IMR-90 (cell line): ENCODE measurements at places on chromosomes 13 and 19. TPM values are rescaled to one million over a fixed set of nuclear protein-coding genes. Genes with fewer than 3 reads are reported as not detected.
A peak's percentile ranks its signal among the peaks of the same experiment; 100 is the strongest.

EBPL gene
- total RNA-seq = 57.9 and 78.6 TPM in 2 replicates

DNA sequence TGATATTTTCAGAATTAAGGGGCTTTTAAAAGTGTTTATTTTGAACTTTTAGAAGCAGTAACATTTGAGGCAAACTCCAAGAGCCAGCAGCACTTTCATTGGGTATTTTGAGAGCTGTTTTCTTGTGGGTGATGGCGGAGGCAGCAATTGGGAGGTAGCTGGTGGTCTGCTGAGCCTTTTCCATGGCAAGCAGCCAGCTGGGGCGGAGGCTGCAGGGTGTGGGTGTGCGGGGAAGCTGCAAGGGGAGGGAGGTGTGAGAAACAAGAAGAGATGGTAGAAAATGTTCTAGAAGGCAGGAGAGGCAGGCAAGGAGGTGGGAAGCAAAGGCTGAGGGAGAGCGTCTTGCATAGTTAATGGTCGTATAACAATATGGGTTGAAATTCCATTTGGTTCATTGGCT, 223.4 kb upstream of the HTR2A start:
- peaks cover 3% of the 10 kb centered on the region; the same call in 1 of the 2 replicates for H3K4me1 ChIP-seq
- no peak overlapping the region for H3K4me3 ChIP-seq
- no peak overlapping the region for H3K27ac ChIP-seq
- DNase-seq = no peak

- peak overlapping the region; percentile 71 for H3K4me3 ChIP-seq
- no peaks in the 10 kb centered on the region for H3K27me3 ChIP-seq
- no peak for DNase-seq
- H3K4me1 ChIP-seq = no peaks in the 10 kb centered on the region; the same call in 1 of the 2 replicates
- H3K27ac ChIP-seq = peak overlapping the region; percentile 89
- H3K36me3 ChIP-seq = peaks cover 6% of the 10 kb centered on the region
Observed at GRCh38 chr13:36998624-36999041, 507 bp downstream of the ALG5 start.

- no peak overlapping the region for H3K27ac ChIP-seq
- no peaks in the 10 kb centered on the region for H3K4me1 ChIP-seq
- peak; percentile 14 for DNase-seq
- no peaks in the 10 kb centered on the region for H3K27me3 ChIP-seq
Observed at GRCh38 chr13:95921485-95921884, 131.7 kb downstream of the UGGT2 start.

- no peaks in the 10 kb centered on the region for H3K36me3 ChIP-seq
- H3K4me1 ChIP-seq = peaks cover 12% of the 10 kb centered on the region
- H3K27ac ChIP-seq = no peak overlapping the region
- no peak overlapping the region for H3K4me3 ChIP-seq
Observed at GRCh38 chr19:44912854-44913253, 1.6 kb upstream of the APOC1 start.

GRCh38 chr13:63107179-63107943, 1691.7 kb upstream of the PCDH20 start:
- DNase-seq = peak; percentile 71
- H3K27ac ChIP-seq = no peak overlapping the region
- H3K4me3 ChIP-seq = no peak overlapping the region
- no peaks in the 10 kb centered on the region for H3K4me1 ChIP-seq

DNA sequence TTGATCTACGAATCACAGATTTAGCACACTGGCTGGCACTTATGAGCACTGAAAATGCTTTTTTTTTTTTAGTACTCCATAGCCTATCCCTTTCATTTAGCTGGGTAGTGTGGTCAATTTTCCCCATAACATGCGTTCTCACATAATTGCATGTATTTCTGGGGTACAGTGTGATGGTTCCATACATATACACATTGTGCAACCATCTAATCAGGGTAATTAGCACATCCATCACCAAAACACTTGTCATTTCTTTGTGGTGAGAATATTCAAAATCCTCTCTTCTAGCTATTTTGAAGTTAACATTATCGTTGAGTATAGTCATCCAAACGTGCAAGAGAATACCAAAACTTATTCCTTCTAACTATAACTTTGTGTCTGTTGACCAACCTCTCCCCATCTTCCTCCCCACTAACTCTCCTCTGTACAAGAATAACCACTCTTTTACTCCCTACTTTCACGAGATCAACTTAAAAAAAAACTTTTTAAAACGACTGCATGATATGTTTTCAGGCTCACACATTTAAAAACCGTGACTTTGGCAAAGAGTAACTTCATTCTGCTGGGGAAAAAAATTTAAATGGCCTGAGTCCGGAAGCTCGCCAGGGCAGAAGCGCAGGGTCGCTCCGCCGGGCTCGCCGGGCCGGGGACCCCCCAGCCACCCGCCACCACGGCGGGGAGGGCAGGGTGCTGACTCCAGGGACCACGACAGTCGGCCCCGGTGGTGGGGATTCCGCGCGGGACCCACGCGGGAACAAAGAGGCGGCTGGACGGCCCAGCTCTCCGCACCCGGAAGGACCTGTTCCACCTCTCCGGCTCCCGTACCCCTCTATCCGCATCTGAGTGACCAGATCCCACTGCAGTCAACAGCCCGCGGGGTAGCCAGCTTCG, 868 bp upstream of the UBAC2 start:
- H3K27me3 ChIP-seq = no peaks in the 10 kb centered on the region
- no peaks in the 10 kb centered on the region; the same call in 1 of the 2 replicates for H3K4me1 ChIP-seq
- no peaks in the 10 kb centered on the region for H3K36me3 ChIP-seq
- peak overlapping the region; percentile 76 for H3K27ac ChIP-seq
- no peak for DNase-seq

- H3K27me3 ChIP-seq = no peaks in the 10 kb centered on the region
- H3K4me1 ChIP-seq = no peaks in the 10 kb centered on the region
- no peak for DNase-seq
- H3K36me3 ChIP-seq = no peaks in the 10 kb centered on the region
- no peak overlapping the region for H3K27ac ChIP-seq
- H3K4me3 ChIP-seq = no peak overlapping the region
Observed at GRCh38 chr19:30064348-30064699, 122.3 kb downstream of the URI1 start.
